KG1 (cell line): ENCODE measurements at places on chromosomes 5 and 9.

- no peak for DNase-seq
Measured at GRCh38 chr9:93020771-93021670, 37.5 kb upstream of the SUSD3 start.

GRCh38 chr5:13910637-13911288, 33.7 kb downstream of the DNAH5 start:
- no peak for DNase-seq

GRCh38 chr9:86052556-86053468, 46.5 kb downstream of the GOLM1 start:
- DNase-seq = no peak

DNA sequence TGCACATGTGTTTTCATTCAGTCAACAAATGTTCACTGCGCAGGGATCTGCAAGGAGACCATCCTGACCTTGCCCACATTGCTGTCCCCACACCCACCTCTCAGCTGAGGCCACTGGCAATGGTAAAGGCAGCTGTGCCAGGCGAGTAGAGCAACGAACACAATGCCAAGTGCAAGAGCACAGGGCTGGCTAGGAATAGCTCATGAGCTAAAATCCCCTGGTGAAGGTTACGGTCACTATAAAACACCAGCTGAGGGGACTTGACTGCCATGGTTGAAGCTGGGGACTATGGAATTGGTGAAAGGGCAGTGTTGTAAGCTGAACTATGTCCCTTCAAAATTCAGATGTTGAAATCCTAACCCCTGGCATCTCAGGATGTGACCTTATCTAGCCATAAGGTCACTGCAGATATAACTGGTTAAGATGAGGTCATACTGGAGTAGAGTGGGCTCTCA, 96.1 kb downstream of the OTULIN start:
- no peak for DNase-seq

- no peak for DNase-seq
Measured at GRCh38 chr9:104858846-104859245, 69.1 kb downstream of the ABCA1 start.

DNA sequence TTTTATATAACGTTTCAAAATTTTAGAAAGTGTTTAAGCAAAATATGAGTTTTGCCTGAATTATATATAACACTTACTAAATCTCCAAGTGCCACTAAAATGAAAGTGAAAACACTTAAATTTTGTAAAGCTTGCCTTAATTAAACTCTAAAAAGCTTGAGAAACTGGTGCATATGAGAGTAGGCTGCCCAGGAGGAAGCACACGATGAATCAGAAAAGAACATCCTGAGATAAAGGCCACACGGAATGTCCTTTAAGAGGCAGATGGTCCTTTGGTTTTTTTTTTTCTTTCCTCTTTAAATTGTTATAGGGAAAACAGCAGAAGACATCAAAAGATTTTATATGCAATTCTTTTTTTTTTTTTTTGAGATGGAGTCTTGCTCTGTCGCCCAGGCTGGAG, 60.3 kb downstream of the HABP4 start:
- no peak for DNase-seq

DNA sequence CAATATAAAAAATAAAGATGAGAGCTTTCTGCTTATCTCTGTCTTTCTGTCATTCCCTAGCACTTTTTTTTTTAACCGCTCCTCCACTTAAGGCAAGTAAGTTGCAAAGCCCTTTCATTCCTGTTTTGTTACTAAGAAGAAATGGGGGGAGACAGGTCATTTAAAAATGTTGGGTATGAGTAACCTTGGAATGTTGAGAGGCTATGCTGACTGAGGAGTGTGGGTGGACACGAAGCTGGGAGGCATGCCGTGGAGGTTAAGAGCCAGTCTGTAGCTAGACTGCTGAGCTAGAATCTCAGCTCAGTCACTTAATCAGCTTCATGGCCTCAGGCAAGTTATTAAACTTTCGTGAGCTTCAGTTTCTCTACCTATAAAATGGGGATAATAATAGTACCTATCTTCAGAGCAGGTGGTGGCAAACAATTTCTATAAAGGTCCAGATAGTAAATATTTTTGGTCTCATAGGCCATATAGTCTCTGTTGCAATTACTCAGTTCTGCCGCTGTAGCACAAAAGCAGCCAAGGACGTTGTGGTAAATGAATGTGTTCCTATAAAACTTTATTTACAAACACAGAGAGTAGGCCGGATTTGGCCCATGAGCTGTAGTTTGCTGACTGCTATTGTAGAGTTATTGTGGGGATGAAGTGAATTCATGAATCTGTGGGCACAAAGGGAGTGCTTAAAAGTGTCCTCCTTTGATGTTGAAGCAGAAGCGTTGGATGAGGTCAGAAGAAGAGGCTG, 220.0 kb downstream of the GABBR2 start:
- DNase-seq = no peak

GRCh38 chr5:10885026-10885425, 124.0 kb upstream of the DAP start:
- DNase-seq = no peak

DNA sequence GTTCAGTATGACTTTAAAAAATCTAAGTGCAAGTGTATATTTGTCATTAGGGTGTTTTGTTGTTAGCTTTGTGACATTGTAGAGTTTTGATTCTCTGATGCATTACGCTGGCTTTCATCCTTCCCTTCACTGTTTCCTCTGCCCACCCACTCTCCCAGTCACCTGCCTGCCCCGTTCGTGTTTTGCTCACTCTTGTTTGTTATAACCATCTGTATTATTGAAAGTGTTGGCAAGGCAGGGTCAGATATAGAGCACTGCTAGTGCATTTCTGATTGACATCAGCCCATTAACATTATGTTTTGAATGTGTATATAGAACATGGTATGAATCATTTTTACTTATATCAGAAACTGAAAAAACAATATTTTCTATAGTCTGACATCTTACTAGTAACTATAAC, 27.3 kb downstream of the SCGB3A1 start:
- DNase-seq = no peak

DNA sequence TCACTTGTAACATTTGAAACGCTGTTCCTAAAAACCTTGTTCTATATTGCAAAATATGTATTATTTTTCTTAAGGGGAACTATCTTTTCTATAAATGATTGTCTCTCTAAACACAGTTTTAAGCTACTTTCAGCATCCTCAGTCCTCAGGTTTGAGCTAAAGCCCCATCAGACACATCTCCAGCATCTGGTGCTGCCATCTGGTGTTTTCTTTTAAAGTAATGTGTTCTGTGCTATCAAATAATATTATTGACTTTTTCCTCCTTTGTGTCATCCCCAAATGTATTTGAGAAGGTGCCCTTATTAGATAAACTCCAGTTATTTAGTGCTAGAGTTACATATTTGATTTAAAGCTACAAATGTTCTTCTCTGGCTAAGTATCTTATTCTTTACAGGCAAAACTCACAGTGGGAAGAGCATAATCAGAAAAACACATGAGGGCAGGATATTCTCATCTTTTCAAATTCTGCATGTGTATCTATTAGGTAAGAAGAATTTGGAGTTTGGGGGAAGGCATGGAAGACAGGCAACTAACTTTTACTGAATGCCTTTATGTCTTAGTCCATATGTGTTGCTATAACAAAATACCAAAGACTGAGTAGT, 27.5 kb downstream of the ZNF474 start:
- DNase-seq = no peak

DNA sequence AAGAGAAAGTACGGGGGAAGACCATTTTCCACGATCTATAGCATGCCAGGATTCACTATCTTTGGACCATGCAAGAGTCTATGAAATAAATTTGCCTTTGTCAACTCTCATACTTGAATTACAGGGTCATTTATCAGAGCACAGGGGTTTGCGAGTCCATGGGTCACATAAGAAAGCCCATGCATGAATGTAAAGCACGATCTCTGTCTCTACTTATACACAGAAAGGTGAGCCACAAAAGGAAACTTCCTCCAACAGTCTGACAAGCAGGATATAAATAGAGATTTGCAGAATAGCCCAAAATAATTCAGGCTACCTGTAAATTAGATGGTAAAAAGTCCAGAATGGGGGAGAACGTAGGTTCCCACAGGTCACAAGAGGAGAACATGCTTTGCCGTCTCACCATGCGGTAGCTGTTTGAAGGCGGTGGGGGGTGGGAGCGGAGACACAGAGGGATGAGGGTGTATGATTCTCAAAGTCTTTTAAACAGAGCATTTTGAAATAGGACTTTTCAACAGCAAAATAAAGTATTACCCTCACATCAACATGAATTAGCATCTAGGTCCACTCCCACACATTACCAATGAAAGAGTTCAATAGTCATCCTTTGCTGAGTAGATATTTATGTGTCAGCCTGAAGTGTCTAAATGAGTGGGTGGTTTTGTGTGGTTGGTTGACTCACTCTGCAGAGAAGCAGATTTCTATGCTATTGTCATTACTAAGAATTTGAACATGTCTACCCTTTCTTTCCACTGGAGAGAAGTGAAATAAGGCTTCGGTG, 279.7 kb downstream of the EBF1 start:
- DNase-seq = no peak

- no peak for DNase-seq
Measured at GRCh38 chr9:3908731-3909130, 382.9 kb upstream of the RFX3 start.

GRCh38 chr9:114461468-114461867, 43.8 kb downstream of the WHRN start:
- no peak for DNase-seq

GRCh38 chr5:72818866-72819534, 2.5 kb downstream of the TNPO1 start:
- DNase-seq = peak; percentile 46

GRCh38 chr9:137027369-137028262, at the start of gene ABCA2:
Gene ABCA2 (minus strand): TSS chr9:137028237. CDS start chr9:137028140, 97 bp downstream.
- no peak for DNase-seq

DNA sequence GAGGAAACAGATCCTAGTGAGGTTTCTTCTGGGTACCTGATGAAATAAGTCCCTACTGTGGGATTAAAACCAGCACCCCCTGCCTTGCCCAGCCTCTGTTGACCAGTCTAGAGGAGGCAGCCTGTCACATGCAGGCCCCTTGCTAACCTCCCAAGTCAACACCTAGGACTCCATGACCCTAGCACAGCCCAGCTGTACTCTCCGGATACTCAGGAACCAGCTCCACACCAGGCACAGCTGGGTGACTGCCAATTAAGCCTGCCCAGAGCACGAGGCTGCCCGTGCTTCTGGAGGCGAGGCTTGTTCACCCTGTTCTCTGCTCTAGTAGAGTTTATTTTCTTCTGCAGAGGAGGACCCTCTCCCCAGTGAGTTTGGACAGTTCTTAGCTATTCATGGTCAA, 92.5 kb downstream of the SNX24 start:
- no peak for DNase-seq

- no peak for DNase-seq
Measured at GRCh38 chr5:61941637-61942036, 364.4 kb upstream of the KIF2A start.

DNA sequence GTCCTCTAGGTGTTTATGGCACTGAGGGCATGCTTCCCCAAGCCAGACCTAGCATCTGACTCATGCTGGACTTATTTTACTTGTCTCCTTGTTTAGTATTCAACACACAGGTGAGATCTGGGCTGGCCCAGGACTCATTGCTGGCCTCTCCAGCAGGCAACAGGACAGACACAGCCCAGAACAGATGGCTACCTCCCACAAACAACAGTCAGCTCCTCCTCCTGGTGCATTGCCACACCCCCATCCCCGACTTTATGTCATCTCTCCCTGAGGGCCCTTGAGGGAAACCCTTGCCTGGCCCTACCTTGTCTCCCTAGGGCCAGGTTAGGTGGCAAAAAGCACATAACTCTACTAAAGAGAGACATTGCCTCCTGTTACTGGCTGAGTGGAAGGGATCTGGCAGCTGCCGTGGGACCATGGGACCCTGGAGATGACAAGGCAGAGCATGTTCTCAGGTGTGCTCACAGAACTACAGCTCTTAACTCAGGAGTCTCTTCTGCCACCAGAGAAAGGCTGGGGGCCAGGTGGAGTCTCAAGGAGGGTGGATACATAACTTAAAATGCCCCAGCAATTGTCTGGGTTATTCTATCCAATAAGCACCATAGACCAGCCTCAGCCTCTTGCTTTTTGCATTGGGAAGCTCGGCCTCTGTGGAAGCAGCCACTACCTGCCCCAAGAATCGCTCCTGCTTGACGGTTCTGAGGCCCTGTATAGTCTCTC, 2.3 kb downstream of the ACSL6 start:
- no peak for DNase-seq

GRCh38 chr9:75907923-75908322, 17.4 kb downstream of the PCSK5 start:
- no peak for DNase-seq

GRCh38 chr9:114289106-114289505, 33.8 kb upstream of the ORM1 start:
- DNase-seq = no peak
